ENCODE measurements at places on chromosomes 6 and 20.
A peak's percentile ranks its signal among the peaks of the same experiment; 100 is the strongest.

GRCh38 chr20:35171753-35172433, at the start of gene PROCR:
Gene PROCR (plus strand): TSS chr20:35172072. CDS start chr20:35172155, 83 bp downstream.
- DNase-seq, result peak; percentile 15

GRCh38 chr6:134436950-134437349, 119.0 kb upstream of the SGK1 start:
- no peak for DNase-seq

GRCh38 chr20:843912-844311, 10.4 kb downstream of the FAM110A start:
- no peak for DNase-seq

- DNase-seq, result no peak
Observed at GRCh38 chr20:46142124-46142523, 24.0 kb downstream of the CD40 start.

GRCh38 chr6:15945593-15946159, 183.2 kb upstream of the MYLIP start:
- no peak for DNase-seq

DNA sequence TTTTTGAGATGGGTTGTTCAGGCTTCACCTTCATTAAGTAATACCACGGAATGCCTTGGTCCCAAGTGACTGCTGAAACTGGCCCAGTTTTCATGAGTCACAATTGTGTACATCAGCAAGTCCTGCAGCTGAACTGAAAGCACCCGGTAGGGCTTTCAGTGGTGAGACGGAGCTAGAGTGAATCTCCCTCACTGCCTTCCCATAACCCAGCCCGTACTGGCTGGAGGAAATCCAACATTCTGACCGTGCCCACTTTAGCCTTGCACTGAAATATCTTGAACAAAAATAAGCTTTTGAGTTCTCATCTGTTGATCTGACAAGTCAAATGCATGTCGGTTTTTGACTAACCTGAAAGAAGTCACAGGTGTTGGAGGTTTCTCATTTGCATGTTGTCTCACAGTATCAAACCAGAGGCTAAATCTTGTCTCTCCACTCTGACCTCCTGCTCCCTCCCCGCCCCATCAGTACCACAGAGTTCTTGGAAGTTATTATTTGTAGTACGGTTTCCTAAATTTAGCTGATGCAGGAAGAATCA, 35.9 kb downstream of the DUSP22 start:
- DNase-seq, result no peak

- DNase-seq, result no peak
Observed at GRCh38 chr6:156437121-156437879, 339.9 kb upstream of the ARID1B start.

- no peak for DNase-seq
Observed at GRCh38 chr20:16011056-16011455, 562.2 kb downstream of the KIF16B start.

- DNase-seq, result no peak
Observed at GRCh38 chr6:151044465-151045441, 179.3 kb downstream of the MTHFD1L start.

- no peak for DNase-seq
Observed at GRCh38 chr6:2378891-2379652, 133.7 kb upstream of the GMDS start.

DNA sequence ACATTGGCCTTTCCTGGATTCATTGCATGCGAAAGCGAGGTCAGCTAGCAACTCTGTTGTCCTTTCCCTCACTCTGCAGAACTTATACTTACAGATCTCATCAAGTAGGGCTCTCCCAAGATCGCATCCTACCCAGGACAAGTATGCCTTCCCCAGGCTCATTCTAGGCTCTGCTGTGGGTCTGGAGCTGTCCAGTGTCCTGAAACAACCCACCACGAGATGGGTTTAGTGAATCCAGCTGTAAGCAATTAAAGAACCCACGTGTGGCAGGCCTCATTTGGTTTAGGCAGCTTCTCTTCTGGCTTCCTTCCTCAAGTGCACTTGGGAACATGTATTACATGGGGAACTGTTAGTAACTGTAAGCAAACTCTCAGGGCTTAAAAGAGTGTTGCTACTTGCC, 406.5 kb upstream of the CHD6 start:
- DNase-seq, result no peak

DNA sequence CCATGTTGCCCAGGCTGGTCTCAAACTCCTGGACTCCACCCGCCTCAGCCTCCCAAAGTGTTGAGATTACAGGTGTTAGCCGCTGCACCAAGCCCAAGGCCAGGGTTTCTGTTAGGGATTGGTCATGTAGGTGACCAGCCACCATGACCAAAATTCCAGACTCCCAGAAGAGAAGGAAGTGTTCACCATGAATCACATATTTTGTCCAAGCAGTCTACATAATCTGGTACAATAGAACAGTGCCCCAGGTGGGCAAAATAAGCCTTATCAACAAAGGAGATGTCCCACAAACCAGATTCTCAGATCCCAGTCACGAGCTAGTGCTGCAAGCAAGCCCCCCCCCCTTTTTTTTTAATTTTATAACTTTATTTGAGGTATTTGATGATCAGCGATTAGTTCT, 20.0 kb downstream of the ZNF341 start:
- DNase-seq, result no peak

DNA sequence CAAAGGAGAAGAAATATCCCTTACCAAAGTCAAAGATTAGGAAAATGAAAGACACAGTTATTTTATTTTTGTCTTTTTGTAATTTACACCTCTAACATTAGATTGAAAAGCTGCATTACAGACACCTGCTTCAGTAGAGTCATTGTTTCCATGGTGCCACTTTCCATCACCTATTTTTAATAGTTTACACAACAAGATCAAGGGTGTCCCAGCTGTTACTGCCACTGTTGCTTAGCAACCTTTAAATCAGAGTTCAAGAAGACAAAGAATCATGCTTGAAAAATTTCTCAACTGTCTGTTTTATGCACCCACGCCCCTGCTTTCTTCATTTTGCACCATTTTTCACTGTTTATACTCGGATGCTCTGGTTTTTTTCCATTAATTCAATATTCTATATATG, 668.2 kb upstream of the GJE1 start:
- no peak for DNase-seq

DNA sequence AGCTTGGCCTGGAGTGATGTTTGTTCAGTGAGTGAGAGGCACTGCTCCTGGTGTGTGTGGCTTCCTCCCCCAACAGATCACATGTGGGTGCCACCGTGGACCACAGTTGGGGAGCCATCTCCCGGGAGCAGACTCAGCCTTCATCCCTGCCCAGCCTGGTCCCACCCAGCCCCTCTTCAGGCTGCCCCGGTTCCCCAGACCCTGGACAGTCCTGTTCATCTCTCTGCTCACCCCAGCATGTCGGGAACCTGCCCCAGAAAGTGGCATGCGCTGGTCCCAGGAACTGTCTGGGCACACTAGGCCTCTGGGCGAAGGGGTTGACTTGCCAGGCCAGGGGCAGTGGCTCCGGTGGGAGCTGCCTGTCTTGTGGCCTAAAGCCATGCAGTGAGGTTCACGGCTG, 21.5 kb upstream of the PPP1R3G start:
- no peak for DNase-seq

GRCh38 chr6:4967301-4968030, 36.4 kb downstream of the RPP40 start:
- no peak for DNase-seq

GRCh38 chr6:158536084-158536890, 23.6 kb upstream of the TMEM181 start:
- no peak for DNase-seq

- no peak for DNase-seq
Observed at GRCh38 chr6:35363293-35363750, 21.0 kb downstream of the PPARD start.

DNA sequence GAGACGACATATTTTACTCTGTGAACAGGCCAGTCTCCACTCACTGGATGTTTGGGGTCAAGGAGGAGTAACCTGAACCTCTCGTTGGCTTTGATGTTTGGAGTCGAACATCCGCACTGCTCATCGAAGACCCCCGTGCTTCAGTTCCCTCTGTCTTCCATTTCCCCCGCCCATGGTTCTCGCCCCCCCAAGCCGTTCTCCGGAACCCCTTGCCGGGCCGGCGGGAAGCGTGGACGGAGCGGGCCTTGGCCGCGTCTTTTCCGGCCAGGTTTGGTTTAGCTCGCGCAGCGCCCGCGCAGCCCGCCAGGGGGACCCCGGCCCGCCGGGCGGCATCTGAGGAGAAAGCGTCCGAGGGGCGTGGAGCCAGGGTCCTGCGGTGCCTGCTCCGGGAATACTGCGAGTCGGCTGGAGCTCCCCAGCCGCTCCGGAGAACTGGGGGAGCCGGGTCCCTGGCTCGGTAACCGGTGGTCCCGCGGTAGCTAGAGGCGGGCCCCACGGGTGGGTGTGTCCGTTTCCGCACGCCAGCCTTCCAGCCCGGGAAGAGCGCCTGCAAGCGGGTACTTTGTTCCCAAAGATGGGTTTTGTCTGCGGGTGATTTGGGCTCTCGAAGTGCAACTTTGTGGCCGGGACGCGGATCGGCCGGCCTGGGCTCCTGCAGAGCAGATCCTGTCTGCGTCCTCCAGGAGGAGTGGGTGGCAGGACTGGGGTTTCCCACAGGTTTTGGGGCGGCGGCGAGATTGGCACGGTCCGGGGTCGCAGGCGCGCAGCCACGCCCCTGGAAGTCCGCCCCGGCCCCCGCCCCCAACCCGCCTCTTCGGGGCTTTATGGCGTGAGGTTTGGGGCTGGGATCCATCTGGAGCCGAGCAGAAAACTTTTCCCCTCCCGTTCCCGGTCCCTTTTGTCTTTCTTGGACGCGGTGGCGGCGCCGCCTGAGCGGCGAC, at the start of gene TMEM200A:
TMEM200A (plus strand) TSS at position 852 of the 941 bp plus-strand sequence. CDS start 74,406 bp downstream, outside the sequence.
- no peak for DNase-seq

DNA sequence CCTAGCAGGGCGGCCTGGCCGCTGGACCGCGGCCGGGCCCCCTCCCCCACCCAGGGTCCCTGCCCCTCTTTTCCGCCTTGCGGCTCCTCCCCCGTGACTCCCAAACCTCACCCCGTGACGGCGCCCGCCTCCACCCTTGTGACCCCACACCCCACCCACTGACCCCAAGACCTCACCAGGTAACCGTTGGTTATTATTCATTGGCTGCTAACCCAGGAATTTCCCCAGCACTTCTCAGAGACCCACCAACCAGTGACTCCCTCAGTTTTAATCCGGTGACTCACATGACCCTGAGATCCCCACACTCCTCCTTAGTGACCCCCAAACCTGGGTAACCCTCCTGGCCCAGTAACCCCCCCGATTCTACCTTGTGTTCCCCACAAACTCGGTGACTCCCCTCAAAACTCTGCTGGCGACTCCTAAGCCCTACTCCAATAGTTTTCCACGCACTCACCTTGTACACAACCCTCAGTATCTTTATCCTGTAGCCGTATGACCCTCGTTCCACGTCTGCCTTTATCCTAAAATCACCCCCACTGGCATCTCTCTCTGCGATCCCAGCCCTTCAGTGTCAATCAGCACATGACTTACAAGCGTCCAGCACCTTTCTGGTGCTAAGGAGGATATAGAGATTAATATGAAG, 534 bp downstream of the ZNF76 start:
- no peak for DNase-seq

DNA sequence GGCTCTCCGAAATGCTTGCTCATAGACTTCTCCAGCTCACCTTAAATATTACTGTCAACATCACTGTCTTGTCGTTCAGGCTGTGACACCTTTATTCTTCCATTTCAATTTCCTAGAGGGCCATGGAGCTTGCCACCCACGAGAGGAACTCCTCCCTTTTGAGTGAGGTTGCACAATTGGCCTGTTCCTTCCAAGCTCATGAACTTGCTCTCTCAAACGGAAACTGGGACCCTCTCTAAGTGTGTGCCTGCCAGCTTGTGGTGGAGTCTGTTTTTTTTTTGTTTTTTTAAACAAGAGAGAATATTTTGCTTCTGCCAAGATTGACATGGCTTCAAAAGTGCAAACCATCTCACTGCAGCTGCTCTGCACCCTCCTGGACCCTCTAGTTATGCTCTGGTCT, 19.3 kb upstream of the IYD start:
- no peak for DNase-seq

- peak; percentile 50 for DNase-seq
Observed at GRCh38 chr20:17967521-17968365, 851 bp downstream of the SNX5 start.

DNA sequence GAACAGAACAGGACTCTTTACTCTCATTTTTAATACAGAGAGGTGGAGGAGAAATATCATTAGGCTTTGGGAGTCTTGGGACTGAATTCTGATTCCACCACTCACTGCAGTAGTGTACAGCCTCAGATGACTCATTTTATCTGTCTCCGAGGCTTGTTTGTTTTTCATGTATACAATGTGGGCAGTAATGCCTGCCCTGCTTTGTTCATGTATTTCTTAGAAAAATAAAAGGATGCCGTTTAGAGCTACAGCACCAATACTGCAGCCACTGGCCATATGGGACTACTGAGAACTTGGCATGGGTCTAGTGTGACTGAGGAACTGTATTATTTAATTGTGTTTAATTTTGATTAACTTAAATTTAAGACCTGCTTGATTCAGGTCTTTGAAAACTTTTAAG, 41.2 kb upstream of the JAG1 start:
- DNase-seq, result no peak

DNA sequence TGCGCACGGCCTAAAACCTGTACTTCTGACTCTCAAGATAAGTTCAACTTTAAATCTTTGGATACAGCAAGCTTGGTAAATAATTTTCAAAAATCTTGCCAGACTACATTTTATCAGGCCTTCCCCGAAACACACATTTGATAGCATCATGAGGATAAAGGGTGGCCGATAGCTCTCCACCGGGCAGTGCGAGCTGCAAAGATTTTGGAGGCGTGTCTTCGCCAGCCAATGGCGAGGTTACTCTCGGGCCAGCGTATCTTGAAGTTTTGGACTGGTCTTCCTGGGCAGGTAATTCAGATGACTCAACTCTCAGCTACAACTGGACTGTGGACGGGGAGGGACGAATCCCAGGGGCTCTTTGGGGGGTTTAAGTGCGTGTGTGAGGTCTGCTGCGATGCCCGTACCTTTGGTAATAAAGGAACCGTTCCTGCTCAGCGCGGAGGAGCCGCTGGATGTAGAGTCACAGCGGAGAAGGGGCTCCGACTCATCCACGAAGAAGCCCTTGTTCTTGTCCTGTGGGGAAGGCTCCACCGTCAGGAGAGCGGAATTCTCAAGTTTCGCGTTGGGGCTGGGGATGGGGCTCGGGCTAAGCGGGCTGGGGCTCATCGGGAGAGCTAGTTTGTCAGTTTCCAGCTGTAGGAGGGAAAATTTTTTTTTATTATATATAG, 75.3 kb downstream of the TNFRSF21 start:
- DNase-seq, result no peak

DNA sequence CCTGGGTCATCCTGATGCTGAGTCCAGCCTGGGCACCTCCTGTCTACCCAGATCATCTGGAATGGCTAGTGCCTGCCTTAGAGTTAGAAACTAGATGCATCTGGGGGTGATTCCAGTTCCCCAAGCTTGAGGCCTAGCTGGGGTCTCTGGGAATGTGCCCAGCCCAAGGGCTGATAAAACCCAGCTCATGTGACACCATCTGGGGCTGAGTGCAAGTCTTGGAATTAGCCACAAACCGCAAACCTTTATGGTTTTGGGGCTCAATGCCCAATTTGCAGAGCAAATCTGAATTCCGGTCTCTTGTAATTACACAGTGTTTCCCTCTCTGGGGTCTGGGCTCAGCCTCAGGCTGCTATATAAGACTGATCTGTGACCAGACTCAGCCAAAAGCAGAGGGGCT, at the start of gene BPIFB4:
BPIFB4 (plus strand) TSS at position 385 of the 400 bp plus-strand sequence. CDS start 1,884 bp downstream, outside the sequence.
- no peak for DNase-seq

- DNase-seq, result no peak
Observed at GRCh38 chr20:46111836-46112212, 6.3 kb upstream of the CD40 start.
